ENCODE measurements at places on chromosomes 4 and X.

DNA sequence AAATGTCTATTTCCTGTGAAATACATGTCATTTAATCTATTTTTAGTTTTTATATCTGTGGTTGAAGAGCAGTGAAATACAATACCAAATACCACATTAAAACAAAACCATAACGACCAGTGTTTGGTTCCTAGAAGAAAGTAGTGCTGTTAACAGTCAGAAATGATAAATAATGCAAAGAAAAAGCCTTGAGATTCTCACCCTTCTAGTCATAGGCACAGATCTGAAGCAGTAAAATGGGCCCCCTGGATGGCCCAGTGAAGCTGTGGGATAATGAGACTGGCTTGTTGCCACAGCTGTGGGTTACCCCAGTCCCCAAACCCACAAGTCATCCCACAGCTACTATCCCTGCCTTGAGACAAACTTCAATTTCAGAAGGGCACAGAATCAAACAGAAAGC lies 137.3 kb upstream of the RPL34 start:
- no peak for DNase-seq

DNA sequence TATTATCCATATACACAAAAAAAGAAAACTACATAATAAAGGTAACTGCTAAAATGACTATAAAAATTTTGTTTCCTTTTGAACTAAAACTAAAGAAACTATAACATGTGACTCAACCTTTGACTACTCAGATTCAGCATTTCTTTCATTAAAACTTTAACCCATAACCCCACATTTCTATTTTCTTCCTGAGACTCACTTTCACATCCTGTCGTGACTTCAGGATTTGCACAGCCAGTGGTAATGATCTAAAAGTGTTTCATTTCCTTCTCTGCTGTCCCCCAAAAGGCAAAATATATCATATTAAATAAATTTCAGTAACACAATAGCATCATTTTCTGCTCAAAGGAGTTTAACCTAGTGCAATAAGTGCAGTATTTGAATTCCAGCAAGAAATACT lies 1022.4 kb upstream of the DIAPH2 start:
- DNase-seq = no peak

DNA sequence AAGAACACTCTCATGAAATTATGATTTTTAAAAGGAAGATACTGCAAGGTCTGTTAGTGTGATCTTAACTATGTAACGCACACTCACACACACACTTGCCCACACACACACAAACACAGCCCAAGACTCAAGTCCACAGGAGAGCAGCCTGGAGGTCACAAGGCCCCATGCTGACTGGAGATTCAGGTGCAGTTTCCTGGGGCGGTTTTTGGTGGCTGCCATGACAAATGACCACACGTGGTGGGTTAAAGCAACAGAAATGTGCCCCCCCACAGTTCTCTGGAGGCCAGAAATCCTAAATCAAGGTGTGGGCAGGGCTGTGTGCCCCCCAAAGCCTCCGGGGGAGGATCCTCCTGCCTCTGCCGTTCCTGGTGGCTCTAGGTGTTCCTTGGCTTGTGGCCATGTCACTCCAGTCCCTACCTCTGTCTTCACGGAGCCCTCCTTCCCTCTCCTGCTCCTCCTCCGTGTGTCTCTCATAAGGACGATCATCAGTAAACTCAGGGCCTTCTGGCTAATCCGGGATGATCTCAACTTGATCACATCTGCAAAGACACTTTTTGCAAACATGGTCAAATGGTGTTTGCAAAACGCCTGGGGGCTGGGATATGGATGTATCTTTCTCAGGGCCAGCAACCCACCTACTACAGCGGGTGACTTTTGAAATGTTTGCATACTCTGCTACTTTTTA lies 9.7 kb upstream of the HTRA3 start:
- DNase-seq = no peak

- DNase-seq = no peak
These were observed 96.9 kb downstream of the CLNK start for GRCh38 chr4:10587697-10588096.

DNA sequence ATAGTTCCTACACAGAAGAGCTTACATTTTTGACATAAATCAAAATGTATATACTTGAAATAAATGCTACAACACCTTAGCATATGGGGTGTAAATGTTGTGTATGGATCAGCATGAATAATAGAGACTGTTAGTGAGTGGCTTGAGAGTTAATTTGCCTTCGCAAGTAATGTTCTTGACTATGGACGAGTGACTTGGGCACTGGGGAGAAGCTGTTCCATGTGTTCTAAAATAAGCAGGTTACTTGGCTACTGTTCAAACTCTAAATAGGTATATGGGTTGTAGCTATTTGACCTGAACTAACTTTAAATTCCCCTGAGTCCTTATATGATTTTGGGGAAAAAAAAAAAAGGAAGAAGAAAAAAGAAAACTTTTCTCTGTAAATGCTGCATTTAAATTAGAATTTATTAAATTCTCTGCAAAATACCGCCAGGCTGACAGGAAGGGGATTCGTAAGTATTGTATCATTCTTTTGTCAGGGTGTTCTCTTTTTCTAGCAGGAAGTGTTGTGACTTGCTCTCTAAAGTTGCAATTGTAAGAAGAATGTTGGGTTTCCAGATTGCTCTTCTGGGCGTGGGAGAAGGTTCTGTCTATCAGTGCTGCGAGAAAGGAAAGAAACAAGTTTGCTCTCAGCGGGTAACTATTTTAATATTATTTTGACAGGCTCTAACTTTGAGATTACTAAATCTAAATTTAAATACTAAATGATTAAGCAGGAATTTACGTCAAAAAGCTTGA lies 32.2 kb downstream of the PLS3 start:
- no peak for DNase-seq

DNA sequence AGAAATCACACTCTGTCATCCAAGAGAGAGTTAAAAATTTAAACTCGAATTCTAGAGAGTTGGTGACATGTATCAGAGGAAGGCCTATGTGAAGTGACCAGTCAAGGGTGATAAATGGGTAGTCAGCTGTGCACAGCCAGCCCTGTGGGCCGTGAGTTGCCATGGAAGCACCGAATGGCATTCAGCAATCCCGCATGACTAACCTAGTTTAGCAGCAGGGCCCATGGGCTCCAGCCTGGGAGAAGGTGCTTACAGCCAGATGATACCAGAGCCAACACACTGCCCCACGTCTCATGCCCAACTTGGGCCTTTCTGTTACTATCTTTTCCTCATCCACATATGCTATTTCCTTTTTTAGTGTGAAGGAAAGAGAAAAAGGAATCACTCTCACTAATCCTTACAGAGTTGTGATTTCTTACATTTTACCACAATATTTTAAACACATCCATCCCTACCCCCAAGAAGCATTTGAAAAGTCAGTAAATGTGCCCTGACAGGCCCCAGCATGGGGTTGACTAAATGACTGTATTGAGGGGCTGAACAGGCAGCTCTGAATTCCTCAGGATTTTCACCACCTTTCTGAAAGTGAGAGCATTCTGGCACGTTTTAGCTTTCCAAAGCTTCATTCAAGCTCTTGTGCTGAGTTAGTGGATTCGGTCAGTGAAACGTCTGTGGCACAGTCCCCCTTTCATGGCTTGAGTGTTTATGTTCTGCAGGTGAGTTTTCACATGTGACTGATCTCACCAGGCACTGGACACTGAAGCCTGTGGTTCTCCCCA lies 104.2 kb downstream of the AFF1 start:
- DNase-seq = no peak

GRCh38 chrX:130094696-130095095 lies 15.6 kb downstream of the ELF4 start:
- no peak for DNase-seq

- no peak for DNase-seq
These were observed 26.5 kb downstream of the EGF start for GRCh38 chr4:109939190-109939589.
